T-helper 1 cell (primary cell): ENCODE measurements at places on chromosomes 16 and 17.

DNA sequence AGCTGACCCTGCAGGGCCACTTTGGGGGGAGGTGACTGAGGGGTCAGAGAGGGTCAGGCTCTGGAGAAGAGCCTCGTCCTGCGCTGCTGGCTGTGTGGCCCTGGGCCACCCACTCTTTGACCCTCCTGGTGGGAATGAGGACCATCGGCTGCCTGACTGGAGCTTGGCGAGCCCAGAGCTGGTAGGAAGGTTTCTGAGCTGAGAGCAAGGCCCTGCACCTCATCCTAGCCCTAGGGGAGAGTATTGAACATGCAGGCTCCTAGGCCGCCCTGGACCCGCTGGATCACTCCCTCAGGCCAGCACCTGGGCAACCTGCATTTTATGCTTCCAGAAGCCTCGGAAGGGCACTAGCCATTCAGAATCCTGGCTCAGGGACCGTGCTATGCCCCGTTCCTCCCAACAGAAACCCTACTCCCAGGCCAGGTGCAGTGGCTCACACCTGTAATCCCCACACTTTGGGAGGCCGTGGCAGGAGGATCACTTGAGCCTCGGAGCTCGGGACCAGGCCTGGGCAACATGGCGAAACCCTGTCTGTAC lies 14.5 kb downstream of the MAP2K3 start:
- DNase-seq = no peak

GRCh38 chr16:28186752-28187151 lies 25.0 kb downstream of the XPO6 start:
- DNase-seq = no peak

GRCh38 chr16:85096921-85097320 lies 15.4 kb downstream of the CIBAR2 start:
- DNase-seq = no peak

DNA sequence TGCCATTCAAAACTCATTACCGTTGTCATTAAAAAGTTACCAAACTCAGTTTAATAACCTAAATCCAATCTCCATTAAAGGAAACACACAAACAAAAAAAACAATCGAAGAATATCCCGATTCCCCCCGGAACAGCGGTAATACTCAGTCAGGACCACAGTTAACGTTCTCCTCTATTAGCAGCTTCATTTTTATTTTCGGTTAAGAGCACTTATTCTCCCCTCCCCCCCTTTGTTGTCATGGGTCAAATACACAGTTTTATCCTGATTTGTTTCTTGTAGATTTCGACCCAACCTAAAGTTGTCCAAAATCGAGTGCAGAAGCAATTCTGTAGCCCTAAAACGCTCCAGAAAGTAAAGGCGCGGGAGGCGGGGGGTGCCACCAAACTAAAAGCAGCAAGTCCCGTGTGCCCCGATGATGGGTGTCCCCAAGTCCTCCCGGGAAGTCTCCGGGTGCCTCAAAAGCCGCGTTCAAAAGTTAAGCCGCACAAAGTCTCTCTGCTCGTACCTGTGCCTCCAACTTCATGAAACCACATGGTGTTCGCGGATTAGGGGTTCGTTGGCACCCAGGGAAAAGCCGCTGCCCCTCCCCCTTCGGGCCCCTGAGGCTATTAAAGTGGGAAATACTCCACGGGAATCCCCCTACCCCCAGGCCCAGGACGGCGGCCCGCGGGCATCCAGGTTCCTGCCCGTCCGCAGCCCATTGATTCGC lies 996 bp downstream of the SUMO2 start:
- DNase-seq = peak; percentile 39

DNA sequence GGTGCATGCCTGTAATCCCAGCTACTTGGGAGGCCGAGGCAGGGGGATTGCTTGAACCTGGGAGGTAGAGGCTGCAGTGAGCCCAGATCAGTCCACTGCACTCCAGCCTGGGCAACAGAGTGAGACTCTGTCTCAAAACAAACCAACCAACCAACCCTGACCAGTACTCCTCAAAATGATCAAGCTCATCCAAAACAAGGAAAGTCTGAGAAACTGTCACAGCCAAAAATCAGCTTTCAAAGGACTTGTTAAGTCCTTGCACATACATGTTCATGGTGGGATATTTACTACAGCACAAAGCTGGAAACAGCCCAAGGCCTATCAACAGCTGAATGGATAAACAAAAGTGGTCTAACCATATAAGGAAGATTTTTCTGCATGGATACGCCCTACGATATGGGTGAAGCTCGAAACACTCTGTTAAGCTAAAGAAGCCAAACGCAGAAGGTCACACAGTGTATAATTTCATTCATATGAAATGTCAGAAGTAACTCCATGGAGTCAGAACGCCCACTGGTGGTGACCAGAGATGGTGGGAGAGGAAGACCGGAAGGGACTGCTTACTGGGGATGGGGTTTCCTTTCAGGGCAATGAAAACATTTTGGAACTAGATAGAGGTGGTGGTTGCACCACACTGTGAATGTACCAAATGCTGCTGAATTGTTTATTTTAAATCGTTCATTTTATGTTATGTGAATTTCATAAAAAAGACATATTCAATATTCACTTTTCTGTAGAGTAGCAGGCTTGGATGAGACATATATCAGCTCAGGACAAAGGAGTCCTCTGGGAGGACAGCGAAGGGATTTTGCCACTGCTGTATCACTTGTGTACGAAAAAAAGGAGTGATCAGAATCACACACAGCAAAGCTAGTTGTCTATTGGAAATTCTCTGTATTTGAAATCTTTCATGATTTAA lies 17.7 kb downstream of the CCL17 start:
- DNase-seq = no peak

DNA sequence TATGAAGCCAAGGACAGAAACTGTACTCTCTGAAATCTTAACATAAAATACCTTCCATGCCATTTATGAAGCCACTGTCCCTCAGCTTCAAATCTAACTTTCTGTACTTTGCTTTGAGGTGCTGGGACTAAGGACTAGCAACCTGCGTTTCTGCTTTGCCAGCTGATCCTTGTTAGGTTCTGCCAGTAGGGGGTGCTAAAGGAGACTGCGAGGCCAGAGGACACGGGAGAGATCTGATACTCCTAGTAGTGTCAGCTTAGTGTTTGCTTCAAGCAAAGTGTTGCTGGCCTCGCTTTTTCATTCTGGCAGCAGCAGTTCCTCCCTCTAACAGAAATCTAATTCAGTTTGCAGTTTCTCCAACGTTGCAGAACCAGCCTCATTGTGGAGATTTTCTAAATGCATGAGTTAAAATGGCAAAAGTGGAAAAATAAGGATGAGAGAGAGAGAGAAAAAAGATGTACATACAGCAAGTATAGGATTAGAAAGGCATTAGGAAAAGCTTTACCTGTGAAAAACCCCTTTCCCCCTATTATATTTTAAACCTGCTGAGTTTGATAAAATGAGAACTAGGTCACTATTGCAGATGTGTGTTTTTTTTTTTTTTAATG lies 297.5 kb downstream of the CA10 start:
- peak; percentile 21 for DNase-seq

- no peak for DNase-seq
These were observed 72.2 kb downstream of the ITFG1 start for GRCh38 chr16:47388705-47389104.

- no peak for DNase-seq
These were observed 87.0 kb downstream of the CBLN1 start for GRCh38 chr16:49194537-49195236.

DNA sequence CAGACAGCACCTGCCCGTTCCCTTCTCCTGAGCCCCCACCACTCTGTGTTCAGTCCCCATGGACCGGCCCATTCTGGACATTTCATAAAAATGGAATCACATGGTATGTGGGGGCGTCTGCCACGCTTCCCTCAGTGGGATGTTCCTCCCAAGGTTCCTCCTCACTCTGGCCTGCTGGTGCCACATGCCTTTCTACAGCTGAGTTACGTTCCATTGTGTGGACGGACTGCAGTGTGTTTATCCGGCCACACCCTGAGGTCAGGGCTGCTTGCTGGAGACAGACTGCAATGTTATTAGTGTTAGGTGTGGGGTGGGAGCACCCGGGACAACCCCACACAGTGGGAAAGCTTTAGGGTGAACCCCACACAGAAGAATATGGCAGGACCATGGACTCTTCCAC lies 5.9 kb upstream of the AATK start:
- DNase-seq = no peak

GRCh38 chr17:7479213-7480088 lies at the start of gene ZBTB4:
TSS of gene ZBTB4 (minus strand) at chr17:7479631. CDS start at chr17:7466801, 12,830 bp downstream.
- peak; percentile 63 for DNase-seq

- DNase-seq = no peak
These were observed 25.1 kb downstream of the SOX9 start for GRCh38 chr17:72145962-72146361.

DNA sequence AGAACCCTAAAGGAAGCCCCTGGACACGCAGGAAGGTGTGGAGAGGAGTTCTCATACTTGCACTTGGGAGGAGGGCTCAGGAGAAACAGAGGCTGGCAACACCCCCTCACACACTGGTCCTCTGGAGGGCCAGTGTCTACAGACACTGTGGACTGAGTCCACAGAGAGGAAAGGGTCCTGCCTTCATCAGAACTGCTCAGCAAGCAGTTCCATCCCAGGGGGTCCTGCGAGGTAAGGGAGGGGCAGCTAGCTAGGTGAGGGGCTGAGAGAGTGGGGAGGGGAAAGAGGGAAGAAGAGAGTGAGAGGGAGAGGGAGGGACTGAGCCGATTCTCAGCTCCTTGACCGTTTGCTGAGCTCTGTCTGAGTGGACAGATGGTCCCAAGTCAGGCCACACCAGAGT lies 17.7 kb upstream of the MEOX1 start:
- DNase-seq = no peak

GRCh38 chr16:85716680-85717038 lies 27.9 kb upstream of the GINS2 start:
- no peak for DNase-seq
